ENCODE measurements at places on chromosomes 12 and 14. TPM values are rescaled to one million over a fixed set of nuclear protein-coding genes. Genes with fewer than 3 reads are reported as not detected.

DNA sequence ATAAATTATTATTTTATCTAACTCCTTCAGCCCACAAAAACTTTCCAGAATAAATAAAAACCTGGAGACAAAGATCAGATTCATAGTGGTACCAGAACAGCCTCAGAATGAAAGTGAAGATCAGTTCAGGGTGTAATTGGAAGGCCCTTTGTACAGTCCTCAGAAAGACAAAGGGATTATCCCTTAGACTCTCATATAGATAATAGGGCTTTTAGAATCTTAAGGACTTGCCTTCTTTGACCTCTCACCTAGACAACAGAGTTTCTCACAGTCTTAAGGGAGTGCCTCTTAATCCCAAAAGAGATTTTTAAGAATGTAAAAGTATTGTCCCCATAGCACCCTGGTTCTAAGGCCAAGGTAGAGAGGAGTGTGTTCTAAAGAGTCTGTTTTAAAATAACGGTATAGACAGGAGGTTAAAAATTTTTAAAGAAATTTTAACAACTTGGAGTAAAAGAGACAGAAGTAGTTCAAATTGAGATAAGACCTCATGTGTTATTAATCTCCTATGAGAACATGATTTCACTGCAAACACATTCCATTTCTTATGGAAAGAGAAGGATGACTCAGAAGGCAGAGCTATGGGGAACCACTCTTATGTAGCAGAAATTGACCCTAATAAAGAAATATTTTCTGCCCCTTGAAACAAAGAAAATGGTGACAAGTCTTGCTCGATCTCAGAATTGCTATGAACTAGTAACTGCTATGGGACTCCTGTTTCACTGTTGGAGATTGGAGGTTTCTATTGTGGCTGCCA, 24.2 kb upstream of the NOVA1 start:
- DNase-seq: no peak

DNA sequence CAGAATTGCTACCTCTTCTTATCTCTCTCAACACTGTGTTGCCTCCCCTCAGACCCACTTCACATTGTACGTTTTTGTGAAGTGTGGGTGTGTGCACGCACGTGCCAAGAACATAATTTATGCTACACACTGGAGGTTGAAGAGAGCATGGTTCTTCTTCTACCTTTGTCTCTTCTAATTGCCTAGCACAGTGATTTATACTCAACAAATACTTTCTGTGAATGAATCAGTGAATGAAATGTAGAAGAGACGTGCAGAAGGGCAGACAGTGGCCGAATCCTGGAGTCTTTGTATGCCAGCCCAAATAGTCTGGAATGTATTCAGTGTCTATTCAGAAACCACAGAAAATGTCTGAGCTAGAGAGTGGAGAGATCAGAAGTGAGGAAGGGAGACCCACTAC, 4.6 kb upstream of the SAMD4A start:
- DNase-seq: no peak

GRCh38 chr12:127822809-127823411, 444.1 kb upstream of the TMEM132C start:
- DNase-seq: no peak

DNA sequence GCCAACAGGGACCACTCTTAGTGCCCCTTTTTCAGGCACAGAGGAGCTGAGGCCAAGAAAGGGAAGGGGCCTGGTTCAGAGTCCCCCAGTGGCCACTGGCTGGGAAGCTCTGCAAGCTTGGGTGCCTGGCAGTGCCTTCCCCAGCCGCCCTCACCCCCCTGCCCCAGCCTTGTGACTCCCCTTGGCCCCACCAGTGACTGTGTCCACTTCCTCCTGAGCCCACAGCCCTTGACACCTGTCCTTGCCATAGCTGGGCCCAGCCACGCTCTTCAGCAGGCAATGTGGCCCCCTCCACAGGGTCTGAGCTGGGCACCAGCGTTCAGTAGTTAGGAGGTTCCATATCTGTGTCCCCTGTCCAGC, 19.0 kb upstream of the C14orf180 start:
- no peak for DNase-seq

GRCh38 chr12:105911966-105912365, 226.8 kb downstream of the NUAK1 start:
- DNase-seq: no peak

DNA sequence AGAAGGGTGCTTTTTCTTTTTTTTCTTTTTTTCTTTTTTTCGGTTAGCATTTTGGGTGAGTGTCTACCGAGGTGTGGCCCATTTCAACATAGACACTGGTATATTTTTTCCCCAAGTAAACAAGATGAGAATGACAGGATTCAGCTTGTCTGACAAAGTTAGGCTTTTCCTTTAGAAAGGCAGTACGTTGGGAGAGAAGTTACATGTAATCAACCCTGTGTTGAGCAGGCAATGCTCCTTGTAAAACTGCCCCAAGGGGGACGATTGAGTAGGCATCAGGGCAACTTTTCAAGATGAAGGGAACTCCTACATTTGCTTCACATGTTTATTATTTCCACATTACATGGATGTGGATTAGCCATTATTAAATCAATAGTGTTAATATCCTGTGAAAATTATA, 1.7 kb downstream of the EMP1 start:
- DNase-seq: no peak

- no peak for DNase-seq
Measured at GRCh38 chr14:34034447-34035176, 83.7 kb upstream of the EGLN3 start.

- DNase-seq: no peak
Measured at GRCh38 chr12:126960709-126961108, 1306.3 kb upstream of the TMEM132C start.

DNA sequence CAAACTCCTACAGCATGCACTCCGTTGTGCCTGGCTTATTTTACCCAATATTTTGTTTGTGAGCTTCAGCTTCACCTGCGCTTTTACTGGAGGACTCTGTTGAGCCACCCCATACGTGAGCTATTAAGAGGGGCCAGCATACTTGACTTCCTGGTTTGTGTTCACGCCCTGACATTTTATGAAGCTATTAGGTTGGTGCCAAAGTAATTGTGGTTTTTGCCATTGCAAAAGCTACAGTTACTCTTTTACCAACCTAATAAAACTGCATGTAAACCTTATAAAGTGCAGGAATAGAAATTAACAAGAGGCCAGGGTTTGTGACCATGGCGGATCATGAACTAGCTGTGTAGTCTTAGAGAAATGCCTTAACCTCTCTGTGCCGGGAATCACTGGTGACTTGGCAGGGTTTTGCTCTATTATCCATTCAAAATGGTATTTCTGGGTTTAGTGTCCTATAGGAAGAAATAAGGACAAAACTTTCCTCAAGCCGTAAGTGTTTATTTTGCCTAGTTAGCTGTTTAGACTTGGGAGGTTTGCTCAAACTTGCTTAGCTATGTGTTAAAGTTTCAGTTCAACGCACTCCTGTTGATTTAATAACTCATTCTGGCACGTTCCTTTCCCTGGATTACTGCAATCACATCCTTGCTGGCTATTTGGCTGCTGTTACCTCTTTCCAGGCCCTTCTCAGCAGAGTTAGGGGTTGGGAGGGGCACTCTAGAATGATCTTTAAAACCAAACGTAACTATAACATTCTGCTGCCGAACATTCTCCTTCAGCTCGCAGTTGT, 1027.6 kb downstream of the BCL11B start:
- DNase-seq: no peak

- no peak for DNase-seq
Measured at GRCh38 chr12:92234533-92234932, 88.9 kb upstream of the BTG1 start.

DNA sequence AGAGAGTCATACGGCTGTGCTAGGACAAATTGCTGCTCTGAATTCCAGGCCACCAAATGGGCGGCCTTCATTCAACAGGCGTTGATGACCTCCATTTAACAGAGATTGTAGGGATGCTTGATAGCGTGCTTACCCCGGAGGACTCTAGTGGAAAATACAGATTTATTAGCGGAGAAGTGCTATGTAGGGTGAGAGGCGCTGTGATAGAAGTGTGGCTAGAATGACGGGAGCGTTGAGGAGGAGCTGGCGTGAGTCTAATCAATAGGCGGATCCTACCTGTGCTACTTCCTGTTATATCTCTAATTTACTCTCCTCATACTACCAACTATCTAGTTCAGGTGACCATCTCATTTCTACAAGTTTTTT, 668 bp downstream of the MRPS35 start:
- DNase-seq: no peak

GRCh38 chr12:14275111-14275510, 90.4 kb upstream of the ATF7IP start:
- no peak for DNase-seq

GRCh38 chr12:79023784-79024183, 159.2 kb downstream of the SYT1 start:
- no peak for DNase-seq

- no peak for DNase-seq
Measured at GRCh38 chr12:75137896-75138295, 71.7 kb downstream of the KCNC2 start.

DNA sequence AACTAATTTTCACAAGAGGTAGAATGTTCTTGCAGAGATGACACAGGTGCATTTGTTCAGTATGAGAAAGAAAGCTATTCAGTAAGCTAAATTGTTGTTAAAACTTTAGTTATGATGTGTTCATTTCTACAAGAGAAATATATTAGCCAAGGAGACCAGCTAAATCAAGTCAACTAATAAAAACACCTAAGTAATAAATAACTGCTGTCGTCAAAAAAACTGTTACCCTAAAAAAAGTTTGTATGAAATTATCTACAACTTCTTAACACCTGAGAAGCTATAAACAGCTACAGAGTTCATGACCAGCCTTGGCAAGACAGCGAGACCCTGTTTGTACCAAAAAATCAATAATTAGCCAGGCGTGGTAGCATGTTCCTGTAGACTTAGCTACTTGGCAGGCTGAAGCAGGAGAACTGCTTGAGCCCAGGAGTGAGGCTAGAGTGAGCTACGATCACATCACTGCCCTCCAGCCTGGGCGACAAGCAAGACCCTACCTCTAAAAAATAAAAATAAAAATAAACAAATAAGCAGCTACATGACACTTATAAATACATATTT, 67.6 kb upstream of the AP4S1 start:
- peak; percentile 27 for DNase-seq

DNA sequence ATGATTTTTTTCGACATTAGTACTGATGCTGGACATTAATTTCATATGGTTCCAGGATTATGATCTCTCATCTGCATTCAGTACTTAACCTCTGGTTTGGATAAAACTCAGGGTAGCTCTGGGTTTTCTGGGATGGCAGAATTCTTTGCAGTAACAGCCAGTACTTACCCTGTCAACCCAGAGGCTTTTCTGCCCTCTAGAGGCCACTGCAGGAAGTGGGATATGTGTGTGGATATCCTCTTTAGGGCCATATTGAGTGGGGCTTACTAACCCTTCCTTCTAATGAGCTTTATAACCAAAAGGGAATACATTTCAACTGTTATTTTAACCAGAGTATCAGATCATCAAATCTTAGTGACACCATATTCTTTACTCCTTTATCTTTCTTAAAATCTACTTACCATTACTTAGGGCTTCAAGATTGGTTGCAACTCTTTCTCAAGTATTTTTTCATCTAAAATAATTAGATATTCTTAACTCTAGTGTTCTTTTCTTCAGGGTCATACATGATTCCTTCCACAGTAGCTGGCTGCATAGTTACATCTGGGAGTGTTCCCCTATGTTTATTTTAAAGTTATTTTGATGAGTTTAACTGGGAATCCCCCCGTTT, 488.0 kb upstream of the STXBP6 start:
- peak; percentile 30 for DNase-seq

DNA sequence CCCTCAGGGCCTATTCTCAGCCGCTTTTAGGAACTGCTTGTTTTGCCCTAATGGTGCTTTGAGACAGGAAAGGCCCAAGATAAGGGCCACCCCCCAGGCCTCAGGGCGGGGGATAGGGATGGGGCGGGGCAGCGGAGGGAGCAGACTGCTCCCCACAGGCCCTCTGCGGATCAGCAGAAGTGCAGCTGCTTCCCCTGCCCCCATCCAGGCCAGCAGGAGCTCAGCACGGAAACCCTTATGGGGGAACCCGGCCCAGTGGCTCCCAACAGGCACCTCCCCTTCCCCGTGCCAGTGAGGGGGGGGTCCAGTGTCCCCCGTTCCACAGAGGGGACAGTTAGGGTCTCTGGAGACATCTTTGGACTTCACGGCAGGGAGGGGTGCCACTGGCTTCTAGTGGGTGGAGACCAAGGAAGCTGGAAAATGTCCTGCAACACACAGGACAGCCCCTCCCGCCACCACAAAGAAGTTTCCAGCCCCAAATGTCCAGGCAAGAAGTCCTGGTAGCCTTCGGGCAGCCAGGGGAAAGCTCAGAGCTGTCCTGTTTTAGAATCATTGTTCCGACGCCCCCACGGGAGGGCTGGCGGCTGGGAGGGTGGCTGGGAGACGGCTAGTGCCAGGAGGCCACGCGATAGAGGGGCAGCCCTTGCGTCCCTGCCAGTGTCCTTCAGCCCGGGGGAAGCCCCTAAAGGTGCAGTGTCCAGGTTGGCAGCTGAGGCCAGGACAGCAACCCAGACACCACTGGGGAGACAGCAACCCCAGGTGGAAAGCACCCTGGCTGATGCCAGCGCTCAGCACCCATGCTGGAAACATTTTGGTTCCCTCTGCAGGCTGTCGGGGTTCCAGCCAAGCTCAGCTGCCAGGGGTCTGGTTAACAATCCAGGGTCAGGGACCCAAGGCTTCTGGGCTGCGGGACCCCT, 10.4 kb upstream of the GPR132 start:
- no peak for DNase-seq

DNA sequence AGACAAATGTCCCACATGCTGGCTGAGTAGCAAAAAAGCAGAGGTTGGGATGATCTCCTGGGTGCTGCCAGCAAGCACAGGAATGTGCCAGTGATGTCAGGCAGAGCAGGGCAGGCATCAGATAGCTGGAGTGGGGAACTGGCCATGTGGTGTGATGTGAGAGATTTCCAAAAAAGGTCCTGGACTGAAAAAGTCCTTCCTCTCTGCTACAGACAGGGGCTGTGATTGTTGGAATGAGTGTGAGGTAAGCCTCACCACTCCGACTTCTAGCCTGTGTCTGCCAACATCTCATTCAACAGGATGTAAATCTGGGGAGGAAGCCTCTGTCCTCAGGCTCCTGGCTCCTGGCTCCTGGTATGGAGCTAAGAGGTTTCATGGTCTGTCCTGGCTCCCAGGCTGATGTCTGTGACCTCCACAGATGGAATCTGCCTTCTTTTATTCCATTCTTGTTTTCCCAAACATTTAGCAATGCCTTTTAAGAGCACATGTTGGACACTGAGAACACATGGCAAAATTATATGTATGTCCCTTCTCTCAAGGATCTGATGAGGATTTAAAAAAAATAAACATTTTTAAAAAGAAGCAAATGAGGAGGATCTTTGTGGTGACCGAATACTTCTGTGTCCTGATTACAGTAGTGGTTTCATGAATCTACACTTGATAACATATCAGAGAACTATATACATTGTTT, 50.1 kb upstream of the STK38L start:
- peak; percentile 60 for DNase-seq

GRCh38 chr14:105324871-105325270, 10.3 kb downstream of the PACS2 start:
- no peak for DNase-seq

Gene PRH2
- total RNA-seq: not detected

Gene SPATS2
- 32.1 TPM for total RNA-seq

Gene PLEKHH1
- 35.6 TPM for total RNA-seq

Gene SPX
- total RNA-seq: 0.29 TPM

Gene NRXN3
- total RNA-seq: 20.3 TPM

Gene SYNE3
- 9.5 TPM for total RNA-seq

Gene CLEC2A
- total RNA-seq: not detected

Gene GRIN2B
- total RNA-seq: 0.03 TPM

Gene RBP5
- total RNA-seq: 7.1 TPM

Gene PNN
- total RNA-seq: 60.1 TPM

Gene CMAS
- 55.2 TPM for total RNA-seq

Gene FAIM2
- total RNA-seq: 13.0 TPM
